ENCODE measurements at places on chromosomes 6 and 20.

GRCh38 chr20:5592823-5593739 is 157.1 kb upstream of the SHLD1 start:
- no peak for DNase-seq

GRCh38 chr20:47535088-47535487 is 33.4 kb downstream of the NCOA3 start:
- DNase-seq, result no peak

GRCh38 chr6:46795816-46796215 is 2.6 kb downstream of the MEP1A start:
- no peak for DNase-seq

GRCh38 chr20:56943946-56944945 is 315.1 kb downstream of the TFAP2C start:
- DNase-seq, result no peak

DNA sequence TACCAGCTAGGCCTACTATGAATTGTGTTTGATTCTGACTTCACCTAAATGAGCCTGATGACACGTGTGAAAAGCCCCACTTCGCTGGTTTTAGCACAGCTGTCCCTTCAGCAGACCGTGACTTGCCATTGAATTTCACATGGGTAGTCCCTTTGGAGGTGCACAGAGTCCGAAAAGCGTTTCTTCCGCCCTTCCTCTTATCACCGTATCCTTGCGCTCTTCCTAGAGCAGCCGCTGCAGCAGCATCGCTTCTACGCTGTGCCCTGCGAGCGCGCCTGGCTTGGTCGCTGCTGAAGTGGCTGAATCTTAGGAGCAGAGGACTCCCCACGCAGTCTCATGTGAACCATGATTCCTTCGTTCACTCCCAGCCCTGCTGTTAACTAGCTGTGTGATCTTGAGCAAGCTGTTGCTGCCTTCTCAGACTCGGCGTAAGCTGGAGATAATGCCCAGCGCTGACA is 127.0 kb downstream of the PACRG start:
- DNase-seq, result no peak

DNA sequence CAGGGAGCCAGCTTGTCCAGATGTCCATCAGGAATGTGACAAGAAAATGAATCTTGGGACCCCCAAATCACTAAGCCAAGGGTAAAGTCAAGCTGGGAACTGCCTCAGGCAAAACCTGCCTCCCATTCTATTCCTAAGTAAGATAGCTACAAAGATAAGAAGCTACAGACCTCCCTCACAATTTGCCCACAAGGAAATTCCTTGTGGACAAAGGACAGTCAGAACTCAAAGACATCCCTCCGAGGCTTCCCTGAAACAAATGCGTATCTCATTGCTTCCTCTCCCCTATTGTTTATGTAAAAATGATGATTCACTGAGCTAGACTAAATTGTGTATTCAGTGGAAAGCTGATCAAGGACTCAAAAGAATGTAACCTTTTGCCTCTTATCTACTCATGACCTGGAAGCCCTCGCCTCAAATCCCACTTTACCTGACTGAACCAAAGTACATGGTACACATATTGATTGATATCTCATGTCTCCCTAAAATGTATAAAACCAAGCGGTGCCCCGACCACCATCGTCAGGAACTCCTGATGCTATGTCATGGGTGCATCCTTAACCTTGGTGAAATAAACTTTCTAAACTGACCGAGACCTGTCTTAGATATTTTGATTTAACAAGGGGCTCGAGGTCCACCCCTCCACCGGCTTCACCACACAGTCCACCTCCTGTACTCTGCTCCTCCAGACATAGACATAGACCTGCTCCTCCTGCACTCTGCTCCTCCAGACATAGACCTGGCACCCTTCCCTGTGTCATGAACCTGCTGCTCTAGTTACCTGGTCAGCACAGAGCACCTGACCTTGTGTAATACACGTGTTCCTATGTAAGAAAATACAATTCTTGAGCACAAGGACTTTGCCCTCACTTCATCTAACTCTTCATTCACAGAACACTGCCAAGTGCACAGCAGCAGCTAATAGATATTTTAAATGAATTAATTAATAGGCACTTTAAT is 81.4 kb downstream of the WDR27 start:
- DNase-seq, result no peak

GRCh38 chr20:64049060-64049877 is at the start of gene SOX18:
Gene SOX18, minus strand, starts transcription at chr20:64049639. Its CDS starts 123 bp downstream, at chr20:64049516.
- no peak for DNase-seq

DNA sequence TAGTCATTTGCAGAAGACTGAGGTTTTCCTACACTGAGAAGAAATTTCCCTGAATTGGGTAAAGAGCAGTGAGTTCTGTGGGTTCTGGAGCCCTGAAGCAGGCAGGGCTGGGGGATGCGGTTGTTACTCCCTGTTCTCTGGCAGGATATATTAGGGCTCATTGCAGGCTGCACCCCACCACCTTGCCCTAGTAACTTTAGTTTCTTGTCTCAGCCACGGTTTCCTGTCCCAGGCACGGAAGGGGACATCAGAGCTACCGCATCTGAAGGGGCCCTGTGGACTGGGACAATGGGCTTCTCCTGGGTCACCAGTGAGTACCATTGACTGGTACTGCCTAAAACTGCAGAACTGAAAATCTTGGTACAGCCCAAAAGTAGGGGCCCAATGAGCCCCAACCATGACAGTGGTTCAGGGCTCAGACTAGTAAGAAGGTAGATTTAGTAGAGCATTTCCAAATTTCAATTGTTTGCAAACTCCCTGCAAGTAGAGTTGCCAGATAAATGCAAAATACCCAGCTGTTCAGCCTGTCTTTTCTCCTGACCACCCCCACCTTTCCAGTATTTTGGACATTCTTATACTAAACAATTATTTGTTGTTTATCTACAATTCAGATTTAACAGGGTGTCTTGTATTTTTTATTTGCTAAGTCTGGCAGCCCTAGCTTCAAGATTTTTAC is 54.5 kb upstream of the EYA2 start:
- no peak for DNase-seq

DNA sequence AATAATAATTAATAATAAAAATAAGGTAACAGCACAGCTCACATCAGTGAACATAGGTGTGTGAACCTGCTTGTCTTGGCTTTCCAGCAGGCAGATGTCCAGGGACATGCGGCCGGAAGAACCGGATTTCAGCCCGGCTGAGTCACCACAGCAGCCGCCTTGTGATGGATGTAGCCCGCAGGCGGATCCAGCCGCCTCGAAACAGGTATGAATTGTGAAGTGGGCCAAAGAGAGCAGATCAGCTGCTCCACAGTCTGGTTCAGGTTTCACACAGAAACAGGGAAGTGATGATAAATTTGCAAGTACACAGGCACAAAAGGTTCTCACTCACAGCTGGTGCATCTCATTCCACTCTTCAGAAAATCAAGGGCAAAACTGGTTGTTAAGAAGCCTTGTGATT is 55.1 kb downstream of the ID4 start:
- DNase-seq, result no peak

DNA sequence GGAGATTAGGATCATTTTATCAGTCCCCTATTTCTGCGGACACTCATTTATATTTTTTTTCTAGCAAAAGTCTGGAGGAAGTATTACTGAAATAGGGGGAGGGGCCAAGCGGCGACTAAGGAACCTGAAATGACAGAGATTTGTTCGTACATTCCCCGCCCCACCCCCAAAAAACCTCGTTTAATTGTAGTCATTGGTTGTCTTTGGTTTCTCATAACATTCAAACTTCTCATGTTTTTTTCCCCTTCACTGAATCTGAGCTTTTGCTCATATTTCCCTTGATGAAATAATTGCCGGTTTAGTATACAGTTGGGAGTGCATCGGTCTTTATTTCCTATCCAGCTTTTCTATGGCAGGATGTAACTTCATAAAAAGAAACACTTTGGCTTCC is 768 bp upstream of the FYN start:
- no peak for DNase-seq

- no peak for DNase-seq
These were observed 92.5 kb downstream of the SLC24A3 start for GRCh38 chr20:19304886-19305415.

DNA sequence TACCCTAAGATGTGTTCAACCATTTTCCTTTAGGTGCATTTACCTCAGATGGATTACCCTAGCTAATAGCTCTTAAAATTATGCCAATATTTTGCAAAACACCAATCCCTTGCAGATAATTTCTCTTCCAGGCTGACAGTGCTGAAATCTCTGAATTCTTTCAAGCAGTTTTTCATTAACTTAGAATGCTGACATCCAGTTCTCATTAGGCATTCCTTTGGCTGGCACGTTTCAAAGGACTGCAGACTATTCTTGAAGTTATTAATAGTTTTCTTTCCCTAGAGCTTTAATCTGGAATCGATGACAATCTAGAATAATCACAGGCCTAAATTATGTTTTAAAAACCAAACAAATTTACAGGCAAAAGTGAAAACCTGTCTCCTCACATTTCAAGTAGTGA is 68.3 kb downstream of the SMLR1 start:
- no peak for DNase-seq

- DNase-seq, result no peak
These were observed 38.5 kb downstream of the GCNT2 start for GRCh38 chr6:10559522-10560152.

GRCh38 chr6:118660218-118660569 is 8.8 kb upstream of the CEP85L start:
- DNase-seq, result peak; percentile 72

- DNase-seq, result no peak
These were observed 504.4 kb downstream of the BCKDHB start for GRCh38 chr6:80610846-80611245.

DNA sequence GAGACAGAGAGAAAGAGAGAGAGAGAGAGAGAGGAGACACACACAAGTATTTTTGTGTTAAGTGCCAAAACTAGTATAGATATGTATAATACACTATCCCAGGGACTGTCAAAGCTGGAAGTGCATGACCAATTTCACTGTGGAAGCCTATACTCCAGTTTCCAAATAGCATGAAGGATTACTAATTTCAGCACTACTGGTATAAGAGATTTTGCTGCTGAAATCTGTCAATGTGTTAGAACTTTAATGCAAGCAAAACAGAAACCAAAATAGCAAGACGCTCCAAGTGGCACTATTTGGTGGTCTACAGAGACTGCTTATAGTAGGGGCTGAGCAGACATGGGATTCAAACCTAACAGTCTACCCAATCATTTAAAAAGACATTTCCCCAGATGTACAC is 284.8 kb downstream of the BTBD9 start:
- no peak for DNase-seq

- no peak for DNase-seq
These were observed 182.8 kb upstream of the FOXQ1 start for GRCh38 chr6:1129131-1129530.

GRCh38 chr20:7695635-7696034 is 244.6 kb downstream of the HAO1 start:
- no peak for DNase-seq

- no peak for DNase-seq
These were observed 100.0 kb downstream of the PRDM1 start for GRCh38 chr6:106186172-106186571.

GRCh38 chr20:38117635-38118034 is 47.4 kb downstream of the TGM2 start:
- no peak for DNase-seq

Data from COR-L47 (cell line).